ENCODE measurements at places on chromosomes 16 and 17.

GRCh38 chr17:13626703-13627102, 25.0 kb upstream of the HS3ST3A1 start:
- DNase-seq: no peak

DNA sequence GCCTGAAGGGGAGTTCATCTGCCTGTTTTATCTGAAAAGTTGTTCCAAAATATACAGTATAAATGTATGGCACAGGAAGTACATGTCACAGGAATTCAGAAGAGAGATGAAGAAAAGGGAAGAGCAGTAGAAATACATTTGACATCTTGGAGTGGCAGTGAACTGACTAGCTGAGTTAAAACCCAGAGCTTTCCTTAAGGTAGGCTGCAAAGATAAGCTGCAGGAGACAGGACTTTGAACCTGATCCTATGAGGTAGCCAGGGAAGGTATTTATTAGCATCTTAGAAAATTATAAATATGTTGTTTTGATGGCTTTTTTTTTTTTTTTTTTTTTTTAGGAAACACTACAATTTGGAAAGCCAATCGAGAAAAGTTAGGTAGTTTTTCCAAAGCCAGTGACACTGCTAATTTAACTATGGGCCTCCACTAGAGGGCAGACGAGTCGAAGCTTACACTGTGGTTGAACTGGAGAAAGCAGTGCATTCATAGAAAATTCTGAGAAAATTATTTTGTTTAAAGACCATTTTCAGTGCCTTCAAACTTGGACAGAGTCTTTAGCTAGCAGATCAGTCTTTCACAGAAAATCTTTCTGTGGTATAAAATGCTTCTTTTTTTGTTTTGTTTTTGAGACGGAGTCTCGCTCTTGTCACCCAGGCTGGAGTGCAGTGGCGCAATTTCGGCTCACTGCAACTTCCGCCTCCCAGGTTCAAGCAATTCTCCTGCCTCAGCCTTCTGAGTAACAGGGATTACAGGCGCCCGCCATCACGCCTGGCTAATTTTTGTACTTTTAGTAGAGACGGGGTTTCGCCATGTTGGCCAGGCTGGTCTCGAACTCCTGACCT, 122.3 kb downstream of the SSH2 start:
- DNase-seq: peak; percentile 51

- peak; percentile 68 for DNase-seq
Observed at GRCh38 chr17:49217651-49218413, 7.3 kb downstream of the ABI3 start.

DNA sequence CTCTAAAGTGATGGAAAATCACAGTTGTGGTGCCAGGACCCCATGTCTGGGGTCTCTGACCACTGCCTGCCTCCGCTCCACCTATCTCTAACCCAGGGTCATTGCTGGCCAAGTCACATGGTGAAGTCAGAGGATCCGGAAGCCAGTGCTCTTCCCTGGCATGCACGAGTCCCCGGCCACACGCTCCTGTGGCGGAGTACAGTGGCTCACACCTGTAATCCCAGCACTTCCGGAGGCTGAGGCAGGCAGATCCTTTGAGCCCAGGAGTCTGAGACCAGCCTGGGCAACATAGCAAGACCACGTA, 21.5 kb upstream of the RBFOX3 start:
- DNase-seq: no peak

GRCh38 chr16:31074814-31075183, 577 bp downstream of the ZNF646 start:
- no peak for DNase-seq

DNA sequence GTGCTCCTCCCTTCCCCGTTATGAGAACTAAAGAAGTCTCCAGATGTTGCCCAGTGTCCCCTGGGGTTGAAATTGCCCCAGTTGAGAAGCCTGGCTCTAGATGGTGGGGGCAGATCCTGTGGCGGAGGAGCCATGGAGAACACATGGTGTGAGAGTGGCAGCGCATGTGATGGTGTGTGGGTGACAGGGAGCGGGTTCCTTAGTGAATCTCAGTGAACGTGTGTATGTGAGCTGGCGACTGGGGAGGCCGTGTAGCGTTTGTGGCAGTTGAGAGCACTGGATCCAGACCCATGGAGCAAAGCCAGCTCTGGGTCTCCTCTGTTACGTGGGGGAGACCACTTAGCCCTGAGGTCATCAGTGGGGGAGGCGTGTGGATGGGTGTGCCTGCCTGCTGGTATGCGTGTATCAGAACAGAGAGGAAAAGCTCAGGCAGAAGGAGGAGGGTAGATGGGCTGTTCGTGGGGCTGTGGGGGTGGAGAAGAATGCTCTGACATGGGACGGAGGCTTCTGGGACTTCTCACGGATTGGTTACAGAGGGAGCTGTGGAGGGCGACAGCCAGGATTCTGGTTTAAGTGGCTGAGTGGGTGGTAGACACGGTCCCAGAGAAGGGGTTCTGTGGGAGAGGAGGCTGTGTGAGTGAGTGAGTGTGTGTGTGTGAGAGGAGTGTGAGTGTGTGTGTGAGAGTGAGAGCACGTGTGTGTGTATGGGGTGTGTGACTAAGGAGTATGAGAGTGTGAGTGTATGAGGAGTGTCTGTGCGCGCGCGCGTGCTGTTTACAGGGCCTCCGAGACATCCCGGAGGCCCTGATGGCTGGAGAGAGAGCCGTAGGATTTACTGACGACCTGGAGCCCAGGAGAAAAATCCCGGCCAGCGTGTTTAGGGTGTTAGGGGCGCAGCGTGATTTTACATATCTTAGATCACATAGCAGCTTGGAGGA, 193.8 kb downstream of the SNX29 start:
- DNase-seq: no peak

- no peak for DNase-seq
Observed at GRCh38 chr17:3796822-3797170, 4.2 kb downstream of the ITGAE start.

DNA sequence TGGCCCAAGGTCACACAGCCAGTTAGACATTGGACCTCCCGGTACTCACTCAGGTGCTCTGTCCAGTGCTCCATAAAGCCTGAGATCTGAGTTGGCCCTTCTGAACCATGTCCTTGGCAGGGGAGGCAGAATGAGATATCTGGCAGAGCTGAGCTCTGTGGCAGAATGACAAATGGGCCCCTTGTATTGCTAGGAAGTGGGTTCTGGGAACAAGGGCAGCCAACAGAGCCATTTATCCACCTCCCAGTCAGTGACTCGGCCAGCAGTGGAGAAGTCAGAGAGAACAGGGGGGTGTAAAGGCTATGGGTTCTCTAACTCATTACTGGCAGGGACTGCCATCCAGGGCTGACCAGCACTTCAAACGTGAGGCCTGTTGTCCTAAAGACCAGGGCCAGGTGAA, 117.1 kb upstream of the NLRP1 start:
- DNase-seq: no peak

DNA sequence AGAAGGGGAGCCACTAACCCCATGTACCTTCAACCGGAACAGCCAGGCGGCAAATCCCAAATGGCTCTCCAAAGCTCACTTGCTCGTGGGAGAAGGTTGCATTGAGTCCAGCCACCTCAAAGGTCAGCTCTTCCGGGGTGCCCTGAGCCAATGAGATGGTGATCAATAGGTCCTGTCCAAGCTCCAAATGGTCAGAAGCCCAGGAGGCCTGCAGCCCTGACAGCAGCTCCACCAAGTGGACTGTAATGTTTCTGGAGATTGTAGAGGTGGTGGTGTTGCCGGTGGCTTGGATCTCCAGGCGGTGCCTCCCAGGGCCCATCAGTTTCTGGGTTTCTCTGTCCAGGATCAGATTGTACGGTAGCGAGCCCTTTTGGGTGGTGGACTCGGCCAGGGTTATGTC, 39.9 kb upstream of the BCO1 start:
- no peak for DNase-seq

DNA sequence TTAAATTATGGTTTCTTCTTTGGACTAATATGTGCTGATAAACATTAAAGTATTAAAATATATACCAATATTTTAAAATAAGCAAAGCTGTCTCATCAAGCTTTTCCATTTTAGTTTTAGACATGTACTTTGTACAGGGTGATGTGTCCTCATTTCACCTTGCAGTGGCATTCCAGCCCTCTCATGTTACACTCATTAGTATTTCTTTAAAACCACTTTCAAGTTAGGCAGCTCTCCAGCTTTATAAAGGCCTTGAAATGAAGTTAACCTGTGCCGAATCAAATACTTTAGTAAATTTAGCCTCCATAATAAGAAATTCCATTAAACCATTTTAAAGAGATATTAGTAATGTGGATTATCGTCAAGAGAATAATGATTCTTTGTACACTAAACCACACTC, 107.6 kb upstream of the HLF start:
- no peak for DNase-seq

DNA sequence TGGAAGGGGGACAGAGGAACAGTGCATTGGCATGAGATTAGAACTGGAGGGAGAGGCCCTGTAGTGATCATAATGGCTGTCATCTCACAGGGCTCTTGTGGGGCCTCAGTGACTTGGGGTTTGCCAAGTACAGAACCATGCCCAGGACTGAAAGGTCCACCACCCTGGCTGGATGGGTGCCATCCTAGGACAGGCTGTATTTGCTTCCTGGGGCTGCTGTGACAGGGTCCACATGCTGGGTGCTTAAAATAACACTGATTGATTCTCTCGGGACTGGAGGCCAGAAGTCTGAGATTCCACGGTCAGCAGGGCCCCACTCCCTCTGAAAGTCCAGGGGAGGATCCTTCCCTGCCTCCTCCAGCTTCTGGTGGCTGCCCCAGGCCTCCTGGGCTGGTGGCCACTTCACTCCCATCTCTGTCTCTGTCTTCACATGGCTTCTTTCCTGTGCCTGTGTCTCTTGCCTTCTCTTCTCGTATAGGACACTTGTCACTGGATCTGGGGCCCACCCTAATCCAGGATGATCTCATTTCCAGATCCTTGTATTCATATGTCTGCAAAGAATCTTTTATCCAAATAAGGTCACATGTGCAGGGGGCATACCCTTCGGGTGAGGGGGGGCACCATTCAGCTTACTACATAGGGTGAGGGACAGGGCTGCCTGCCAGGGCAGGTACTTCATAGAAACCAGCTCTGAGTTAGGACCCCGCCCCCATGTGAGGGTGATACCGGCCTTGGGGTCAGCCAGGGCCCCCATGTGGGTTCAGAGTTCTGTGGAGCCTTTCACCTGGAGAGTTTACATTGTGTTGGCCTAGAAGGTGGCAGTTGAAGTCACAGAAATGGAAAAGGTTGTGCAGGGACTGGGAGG, 52.6 kb downstream of the USP22 start:
- DNase-seq: no peak

- DNase-seq: peak; percentile 61
Observed at GRCh38 chr16:3443108-3444031, at the start of the genes NAA60 and ZNF597. NAA60 (plus strand) TSS chr16:3443680; CDS start chr16:3476228, 32,548 bp downstream. ZNF597 (minus strand) TSS chr16:3443504; CDS start chr16:3443153, 351 bp downstream.

GRCh38 chr17:77800816-77801215, 157.7 kb upstream of the TNRC6C start:
- no peak for DNase-seq

GRCh38 chr17:79981661-79982101, 54.0 kb downstream of the TBC1D16 start:
- no peak for DNase-seq

DNA sequence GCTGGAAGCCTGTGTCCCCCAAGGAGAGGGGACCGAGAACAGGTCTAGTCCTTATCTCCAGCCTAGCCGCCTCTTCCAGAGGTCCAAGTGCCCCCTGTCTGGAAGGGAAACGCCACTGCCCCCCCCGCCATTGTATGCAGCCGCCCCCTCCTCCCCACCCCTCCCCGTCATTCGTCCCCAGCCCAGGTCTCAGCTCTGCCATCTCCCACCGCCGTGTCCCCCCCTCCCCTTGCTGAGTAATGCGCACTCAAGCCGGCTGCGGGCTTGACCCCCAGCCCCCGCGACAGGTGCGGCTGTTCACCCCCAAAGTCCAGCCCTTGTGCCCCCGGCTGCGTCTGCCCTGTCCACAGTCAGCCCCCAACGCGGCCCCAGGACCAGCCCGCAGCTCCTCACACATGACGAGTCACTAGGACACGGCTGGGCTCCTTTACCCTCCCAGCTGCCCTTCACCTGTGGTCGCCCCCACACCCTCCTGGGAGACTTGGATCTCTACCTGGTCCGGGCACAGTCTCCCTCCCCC, 622 bp downstream of the GPRC5B start:
- DNase-seq: no peak

- no peak for DNase-seq
Observed at GRCh38 chr16:66375451-66375850, 9.0 kb downstream of the CDH5 start.

GRCh38 chr17:72432881-72433280, 312.1 kb downstream of the SOX9 start:
- DNase-seq: no peak

DNA sequence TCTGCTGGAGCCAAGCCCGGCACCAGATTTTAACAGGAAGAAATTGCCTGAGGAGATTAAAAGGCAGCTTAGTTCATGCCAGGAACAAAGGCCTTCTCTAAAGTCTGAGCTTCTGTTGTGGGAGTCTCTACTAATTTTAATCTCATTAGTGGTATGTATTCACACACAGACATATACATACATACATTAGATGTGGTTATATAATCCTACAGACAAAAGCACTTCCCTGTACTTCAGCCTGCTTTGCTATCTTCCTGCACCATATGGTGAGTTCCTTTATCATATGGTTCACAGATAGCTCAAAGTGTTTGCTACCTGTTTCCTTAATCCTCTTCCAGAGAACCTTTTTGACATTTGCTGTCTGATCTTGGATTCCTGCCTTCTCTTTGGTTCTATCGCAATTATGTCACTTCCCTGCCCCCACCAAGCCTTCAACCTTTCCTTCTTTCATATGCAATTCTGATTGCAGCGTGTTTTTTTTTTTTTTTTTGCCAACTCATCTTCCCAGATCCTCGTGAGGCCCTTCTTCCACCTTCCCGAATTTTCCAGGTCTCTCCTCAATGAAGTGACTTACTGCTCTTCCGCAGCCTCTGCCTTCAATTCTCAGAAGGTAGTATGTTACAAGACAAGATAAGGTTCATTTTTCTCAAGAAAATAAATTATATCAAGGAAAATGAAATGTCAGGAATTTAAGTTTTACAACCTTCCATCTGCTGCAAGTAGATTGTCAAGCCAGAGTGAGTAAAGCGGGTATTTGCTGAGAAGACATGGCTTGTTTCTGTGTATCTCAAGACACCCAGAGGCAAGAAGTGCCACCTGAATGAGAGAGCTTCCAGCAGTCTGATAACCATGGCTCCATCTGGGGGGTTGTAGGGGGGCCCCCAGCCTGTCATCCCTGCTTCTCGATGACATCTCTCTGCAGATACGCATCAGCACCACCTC, 120.2 kb upstream of the CACNG3 start:
- no peak for DNase-seq

GRCh38 chr17:15884731-15885130, 60.2 kb upstream of the ADORA2B start:
- no peak for DNase-seq

DNA sequence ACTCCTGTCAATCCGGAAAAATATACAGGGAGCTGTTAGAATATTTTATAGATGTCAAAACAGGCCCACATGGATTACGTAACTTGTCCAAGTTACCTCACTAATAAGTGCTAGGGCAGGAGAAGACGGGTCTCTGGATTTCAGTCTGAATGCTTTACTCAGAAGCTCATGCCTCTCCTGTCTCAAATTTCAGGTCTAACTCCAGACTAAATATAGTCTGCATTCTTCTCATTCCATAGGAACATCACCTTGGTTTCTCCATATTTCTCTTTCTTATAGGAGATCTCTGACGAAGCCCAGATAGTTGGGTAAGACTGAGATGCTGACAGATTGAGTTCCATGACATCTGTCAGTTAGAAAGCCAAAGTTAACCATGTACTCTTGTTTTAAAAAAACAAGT, 174.2 kb downstream of the STX8 start:
- DNase-seq: no peak

All from tibial nerve (tissue), 4 donors.